Aorta (tissue), 5 donors: ENCODE measurements at places on chromosomes 7 and 10. TPM values are rescaled to one million over a fixed set of nuclear protein-coding genes. Genes with fewer than 3 reads are reported as not detected.

DNA sequence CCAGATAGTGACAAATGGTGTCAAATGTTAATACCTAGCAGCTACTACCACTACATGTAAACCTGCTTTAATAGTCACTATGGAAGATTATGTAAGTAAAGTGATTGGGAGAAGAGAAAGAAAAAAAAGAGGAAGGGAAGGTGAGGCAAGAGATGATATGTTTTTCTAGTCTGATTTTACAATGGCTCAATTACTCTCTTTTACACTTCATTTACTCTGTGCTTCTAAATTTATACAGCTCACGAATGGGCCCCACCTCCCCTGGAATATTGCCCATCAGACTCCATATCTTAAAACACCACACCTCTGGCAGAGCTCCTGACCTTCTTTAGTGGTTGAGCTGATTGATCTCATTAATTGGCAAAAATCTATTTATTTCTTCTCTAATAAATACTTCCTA lies 28.0 kb upstream of the IKZF1 start:
- DNase-seq, result no peak

- DNase-seq, result no peak
Measured at GRCh38 chr7:150367677-150368095, 936 bp upstream of the REPIN1 start.

DNA sequence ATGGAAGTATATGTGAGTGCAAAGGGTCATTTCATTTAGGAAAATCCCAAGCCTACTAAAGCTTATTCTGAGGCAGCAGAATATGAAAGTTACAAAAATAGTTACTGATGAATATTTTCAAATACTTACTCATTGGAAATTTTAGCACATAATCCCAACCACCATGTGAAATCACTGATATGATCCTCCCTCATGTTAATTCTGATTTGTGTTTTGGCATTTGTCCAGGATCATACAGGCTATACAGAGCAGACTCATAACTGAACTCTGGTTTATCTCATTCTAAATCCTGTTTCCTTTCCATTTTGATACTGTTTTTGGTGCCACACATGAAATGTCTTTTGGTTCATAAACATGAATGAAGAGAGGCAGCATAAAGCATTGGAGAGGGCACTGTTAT lies 3.4 kb upstream of the FAM24B start:
- no peak for DNase-seq

- DNase-seq, result no peak
Measured at GRCh38 chr7:118005026-118005425, 131.8 kb upstream of the CTTNBP2 start.

DNA sequence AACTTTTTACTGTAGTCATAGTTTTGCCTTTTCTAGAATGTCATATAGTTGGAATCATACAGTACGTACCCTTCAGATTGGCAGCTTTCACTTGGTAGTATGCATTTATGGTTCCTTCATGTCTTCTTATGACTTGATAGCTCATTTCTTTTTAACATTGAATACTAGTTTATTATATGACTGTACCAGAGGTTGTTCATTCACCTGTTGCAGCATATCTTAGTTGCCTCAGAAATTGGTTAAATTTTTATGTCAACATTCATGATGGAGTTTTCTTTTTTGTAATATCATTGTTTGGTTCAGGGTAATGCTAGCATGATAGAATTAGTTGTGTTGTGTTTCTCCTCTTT lies 94.8 kb upstream of the CDK13 start:
- DNase-seq, result no peak

GRCh38 chr7:78530351-78530750 lies 731.8 kb downstream of the PHTF2 start:
- no peak for DNase-seq

The AVL9 gene
- 37.5 TPM for total RNA-seq

The IL6 gene
- total RNA-seq, result 112 TPM

The NKX2-3 gene
- total RNA-seq, result not detected

GRCh38 chr7:150417863-150418262 lies 32.6 kb upstream of the GIMAP8 start:
- DNase-seq, result no peak
